Mesothelial cell of epicardium (in vitro differentiated cells): ENCODE measurements at places on chromosomes 11 and 22.

DNA sequence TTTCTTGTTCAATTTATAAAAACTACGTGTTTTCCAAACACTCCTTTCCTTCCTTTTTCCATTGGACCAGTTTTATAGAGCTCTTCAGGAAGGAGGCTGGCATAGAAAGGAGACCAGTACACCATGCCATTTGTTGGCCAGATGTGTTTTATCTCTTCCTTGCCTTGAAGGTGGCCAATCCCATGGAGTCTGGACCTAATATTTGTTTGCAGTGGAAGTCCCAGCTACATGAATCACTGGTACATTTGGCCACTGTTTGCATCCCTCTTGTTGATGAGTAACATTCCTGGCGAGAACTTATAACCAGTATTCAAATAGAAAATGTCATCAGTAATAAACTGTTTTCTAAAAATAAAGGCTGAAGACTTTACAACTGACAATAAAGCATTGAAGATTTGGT is 110.2 kb downstream of the ANO3 start:
- DNase-seq, result no peak

DNA sequence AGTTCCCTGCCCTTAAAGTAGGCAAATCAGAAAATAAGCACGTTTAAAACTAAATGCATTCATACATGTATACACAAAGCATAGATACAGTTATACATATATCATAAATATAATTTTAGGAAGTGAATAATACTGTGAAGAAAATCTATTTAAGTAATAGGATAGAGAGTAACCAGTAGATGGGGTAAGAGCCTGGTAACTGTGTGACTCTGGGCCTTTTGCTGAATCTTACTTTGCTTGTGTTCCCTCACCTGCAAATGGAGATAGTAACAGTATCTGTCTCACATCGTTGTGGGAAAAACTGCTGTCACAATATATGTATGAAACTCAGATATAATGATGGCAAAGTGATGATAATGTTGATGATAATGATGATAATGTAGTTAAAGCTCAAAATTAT is 29.9 kb downstream of the MS4A2 start:
- no peak for DNase-seq

- no peak for DNase-seq
Observed at GRCh38 chr22:31802575-31802974, 48.8 kb downstream of the DEPDC5 start.

DNA sequence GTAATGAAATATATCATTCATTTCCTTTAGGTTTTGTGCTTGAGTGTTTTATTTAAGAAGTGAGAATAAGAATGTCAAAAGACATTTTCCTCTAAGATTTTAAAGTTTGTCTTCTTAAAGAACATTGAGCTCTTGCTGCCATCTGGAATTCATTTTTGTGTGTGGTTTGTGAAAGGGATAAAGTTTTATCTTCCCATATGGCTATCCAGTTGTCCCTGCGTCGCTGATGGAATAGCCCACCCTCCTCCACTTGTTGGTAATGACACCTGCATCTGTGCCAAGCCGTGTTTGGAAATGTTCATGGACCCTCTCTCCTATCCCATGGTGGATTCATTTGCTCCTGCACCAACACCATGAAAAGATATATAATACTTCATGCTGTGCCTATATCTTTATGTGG is 901.5 kb downstream of the BRD1 start:
- peak; percentile 17 for DNase-seq

- DNase-seq, result no peak
Observed at GRCh38 chr11:46920755-46921154, 2.4 kb upstream of the LRP4 start.

DNA sequence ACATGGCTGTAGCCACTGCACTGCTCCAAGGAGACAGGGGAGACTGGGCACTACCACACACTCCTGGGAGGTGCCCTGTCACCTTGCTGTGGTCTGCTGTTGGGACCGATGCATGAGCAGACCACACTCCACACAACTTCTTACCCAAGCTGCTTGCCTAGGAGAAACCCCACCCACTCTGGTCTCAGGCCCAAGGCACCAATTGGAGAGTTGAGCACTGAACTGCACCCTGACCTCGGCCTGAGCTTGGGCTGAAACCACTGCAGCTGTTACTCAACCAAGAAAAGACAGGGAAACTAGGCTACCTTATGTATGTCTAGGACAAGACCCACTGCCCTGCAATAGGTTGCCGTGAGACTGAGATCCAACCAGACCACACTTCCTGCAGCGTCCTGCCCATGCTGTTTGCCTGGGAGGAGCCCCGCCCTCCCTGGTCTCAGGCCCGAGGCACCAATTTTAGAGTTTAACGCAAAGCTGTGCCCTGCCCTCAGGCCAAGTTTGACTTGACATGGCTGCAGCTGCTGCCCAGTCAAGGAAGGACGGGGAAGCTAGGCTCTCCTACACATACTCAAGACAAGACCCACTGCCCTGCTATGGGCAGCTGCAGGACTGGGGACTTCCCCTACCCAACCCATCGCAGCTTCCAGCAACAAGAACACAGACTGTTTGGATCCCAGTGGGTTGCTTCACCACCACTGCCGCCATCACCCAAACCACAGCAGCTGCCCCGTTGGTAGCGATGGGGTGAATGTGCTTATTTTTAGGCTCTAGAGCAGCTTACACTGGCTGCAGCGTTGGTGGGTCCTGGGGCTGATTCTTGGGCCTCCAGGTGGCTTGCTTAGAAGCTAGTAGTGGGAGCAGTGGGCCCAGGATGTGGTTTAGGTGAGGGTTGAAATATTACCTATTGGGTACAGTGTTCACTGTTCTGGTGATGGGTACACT is 66.8 kb downstream of the BRD1 start:
- DNase-seq, result no peak

GRCh38 chr11:131999955-132000354 is 629.5 kb downstream of the NTM start:
- no peak for DNase-seq

DNA sequence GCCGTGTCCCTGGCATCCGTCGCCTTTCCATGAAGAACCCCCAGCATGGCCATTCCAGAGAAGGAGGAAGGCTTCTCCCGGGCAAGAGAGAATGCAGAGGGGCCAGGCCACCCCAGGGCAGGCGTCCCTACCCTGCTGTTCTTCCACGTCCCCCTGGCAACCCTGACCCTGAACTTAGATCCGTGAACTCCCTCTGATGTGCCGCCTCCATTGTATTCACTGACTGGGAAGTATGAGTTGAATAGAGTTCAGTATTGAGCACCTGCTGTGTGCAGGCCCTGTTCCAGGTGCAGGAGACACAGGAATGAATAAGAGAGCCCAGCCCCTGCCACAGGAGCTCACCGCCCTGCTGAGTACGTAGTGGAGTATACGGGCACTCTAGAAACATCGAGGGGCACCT is 29.1 kb upstream of the RELT start:
- no peak for DNase-seq

GRCh38 chr11:35971841-35972422 is 28.1 kb downstream of the LDLRAD3 start:
- no peak for DNase-seq

GRCh38 chr11:115334932-115335788 is 169.1 kb downstream of the CADM1 start:
- no peak for DNase-seq

DNA sequence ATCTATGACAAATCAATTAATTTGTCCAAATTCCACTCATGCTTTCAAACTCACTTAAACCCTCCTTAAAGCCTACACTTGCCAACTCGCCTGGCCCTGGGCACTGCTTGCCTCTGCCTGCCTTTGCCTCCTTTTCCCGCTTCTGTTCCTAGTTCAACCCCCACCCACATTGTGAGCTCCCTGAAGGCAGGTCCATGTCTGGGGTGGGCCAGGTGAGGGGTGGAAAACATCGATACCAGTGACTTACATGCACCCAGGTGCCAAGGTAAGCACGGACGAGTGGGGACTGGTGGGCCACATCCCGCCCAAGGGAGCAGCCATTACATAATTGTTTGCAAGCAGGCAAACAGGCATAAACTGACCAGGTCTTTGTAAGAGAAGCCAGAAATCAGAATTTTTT is 146.2 kb downstream of the ST3GAL4 start:
- no peak for DNase-seq

GRCh38 chr11:85903406-85903805 is 48.2 kb downstream of the CCDC83 start:
- DNase-seq, result no peak

GRCh38 chr11:128022007-128022368 is 565.4 kb downstream of the ETS1 start:
- no peak for DNase-seq
